ENCODE measurements at places on chromosomes 6 and 20. TPM values are rescaled to one million over a fixed set of nuclear protein-coding genes. Genes with fewer than 3 reads are reported as not detected.

Gene COL10A1
- 8.5 TPM for total RNA-seq

Gene RPN2
- total RNA-seq: 147 TPM

Gene ZSCAN26
- total RNA-seq: 60.5 TPM

Gene HLA-F
- total RNA-seq: 24.5 TPM

Gene IL17A
- not detected for total RNA-seq

Gene SLC32A1
- total RNA-seq: 8.2 TPM

Gene WFDC10A
- not detected for total RNA-seq

Gene SLC2A4RG
- total RNA-seq: 32.0 TPM

Gene WFDC5
- total RNA-seq: not detected

Gene PCIF1
- total RNA-seq: 41.5 TPM

Gene GLP1R
- total RNA-seq: 0.88 TPM

Gene GJA10
- 2.5 TPM for total RNA-seq

Gene CENPQ
- 11.0 TPM for total RNA-seq

Gene MDFI
- total RNA-seq: 30.1 TPM

Gene MICA
- 9.9 TPM for total RNA-seq

Gene LY86
- total RNA-seq: 2.1 TPM

Gene EIF6
- total RNA-seq: 47.2 TPM

Gene PRKN
- 19.5 TPM for total RNA-seq

Gene UBE2C
- total RNA-seq: 15.3 TPM

Gene CAP2
- total RNA-seq: 17.6 TPM

Gene TNFRSF6B
- 5.4 TPM for total RNA-seq

Gene DCDC2
- total RNA-seq: 5.9 TPM

Gene CRIP3
- total RNA-seq: not detected

Gene MPIG6B
- 0.55 TPM for total RNA-seq

Gene BMP5
- 20.8 TPM for total RNA-seq

Gene ARMH2
- total RNA-seq: not detected

Gene SMLR1
- not detected for total RNA-seq

Gene SCRT2
- 4.3 TPM for total RNA-seq

Gene RBM39
- total RNA-seq: 668 TPM

Gene GRM1
- total RNA-seq: 2.9 TPM

Gene CDH26
- total RNA-seq: 4.6 TPM

Gene HS3ST5
- total RNA-seq: 2.7 TPM

Gene PTGIS
- 17.7 TPM for total RNA-seq

Gene GNAS-AS1
- total RNA-seq: 1.8 TPM

Gene RAET1E
- 0.22 TPM for total RNA-seq

Gene EFHC1
- total RNA-seq: 77.2 TPM

Gene AARS2
- total RNA-seq: 21.2 TPM

Gene MICB
- 2.8 TPM for total RNA-seq

Gene MOG
- 0.16 TPM for total RNA-seq

Gene CD24
- 267 TPM for total RNA-seq

Gene KCNK16
- total RNA-seq: not detected

Gene IPCEF1
- total RNA-seq: 2.1 TPM

Gene SHLD1
- total RNA-seq: 10.4 TPM

Gene PDYN
- total RNA-seq: not detected

Gene CLIC5
- 19.5 TPM for total RNA-seq

Gene IMPG1
- 68.0 TPM for total RNA-seq

All from camera-type eye (tissue), 1 donor.